Osteoblast (primary cell): ENCODE measurements at places on chromosomes 5 and 9.
A peak's percentile ranks its signal among the peaks of the same experiment; 100 is the strongest.

GRCh38 chr5:128426090-128426534 lies 111.9 kb downstream of the FBN2 start:
- H3K4me3 ChIP-seq, result no peak overlapping the region
- no peaks in the 10 kb centered on the region for H3K27me3 ChIP-seq
- DNase-seq, result no peak
- H3K4me1 ChIP-seq, result no peaks in the 10 kb centered on the region

- no peak overlapping the region for H3K4me3 ChIP-seq
- peaks cover under 1% of the 10 kb centered on the region for H3K4me1 ChIP-seq
Measured at GRCh38 chr9:72371151-72371550, 6.1 kb upstream of the ZFAND5 start.

DNA sequence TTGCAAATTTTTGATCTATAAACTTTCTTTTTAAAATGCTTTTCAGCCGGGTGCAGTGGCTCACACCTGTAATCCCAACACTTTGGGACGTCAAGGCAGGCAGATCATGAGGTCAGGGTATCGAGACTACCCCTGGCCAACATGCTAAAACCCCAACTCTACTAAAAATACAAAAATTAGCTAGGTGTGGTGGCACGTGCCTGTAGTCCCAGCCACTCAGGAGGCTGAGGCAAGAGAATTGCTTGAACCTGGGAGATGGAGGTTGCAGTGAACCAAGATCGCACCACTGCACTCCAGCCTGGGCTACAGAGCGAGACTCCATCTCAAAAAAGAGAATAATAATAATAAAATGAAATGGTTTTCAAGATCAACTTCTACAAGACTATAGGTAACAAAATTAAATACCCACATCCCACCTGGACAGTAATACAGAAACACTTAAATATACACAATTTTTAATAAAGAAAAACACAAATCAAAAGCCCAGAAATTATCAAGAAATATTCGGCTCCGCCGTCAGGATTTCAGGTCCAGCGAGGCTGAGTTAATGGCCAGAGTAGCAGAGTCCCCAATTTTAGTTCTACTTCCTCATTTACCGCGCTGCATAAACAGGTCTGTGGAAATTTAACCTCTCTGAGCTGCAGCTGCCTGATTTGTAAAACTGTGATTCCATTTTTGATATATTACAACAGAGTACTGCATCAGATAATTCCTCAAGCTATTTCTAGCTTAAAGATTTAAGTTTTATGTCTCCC lies 4.0 kb downstream of the TUT7 start:
- no peak overlapping the region for H3K4me3 ChIP-seq
- peak; percentile 51 for DNase-seq
- no peak overlapping the region for H3K27ac ChIP-seq
- H3K36me3 ChIP-seq, result peaks cover 23% of the 10 kb centered on the region
- H3K4me1 ChIP-seq, result peaks cover 39% of the 10 kb centered on the region
- no peaks in the 10 kb centered on the region for H3K27me3 ChIP-seq

GRCh38 chr5:14415698-14416074 lies 165.9 kb upstream of the OTULINL start:
- H3K27me3 ChIP-seq, result no peaks in the 10 kb centered on the region
- peak overlapping the region; percentile 85 for H3K27ac ChIP-seq
- no peak for DNase-seq
- H3K4me3 ChIP-seq, result no peak overlapping the region
- H3K36me3 ChIP-seq, result peaks cover 78% of the 10 kb centered on the region

GRCh38 chr5:103283120-103283519 lies 24.6 kb downstream of the MACIR start:
- no peak for DNase-seq
- no peaks in the 10 kb centered on the region for H3K27me3 ChIP-seq
- H3K27ac ChIP-seq, result no peak overlapping the region
